ENCODE measurements at places on chromosomes 4 and X.

DNA sequence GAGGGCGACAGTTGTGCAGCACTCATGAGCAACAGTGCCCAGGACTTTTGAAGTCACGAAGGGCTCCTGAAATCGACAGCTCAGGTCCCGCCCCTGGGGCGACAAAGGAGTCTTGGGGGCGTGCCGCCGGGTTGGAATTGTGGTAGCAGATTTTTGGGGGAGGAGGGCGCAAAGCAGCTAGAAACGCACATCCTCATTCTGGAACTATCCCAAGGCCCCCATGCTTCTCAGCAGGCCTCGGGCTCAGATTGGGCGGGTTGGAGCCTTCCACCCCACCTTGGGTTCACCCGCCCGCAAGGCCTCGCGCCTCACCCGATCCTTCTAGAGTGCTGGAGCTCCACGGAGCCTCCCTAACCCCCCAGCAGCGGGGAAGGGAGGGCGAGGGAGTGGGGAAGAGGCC, 85.5 kb downstream of the HPRT1 start:
- DNase-seq = no peak

DNA sequence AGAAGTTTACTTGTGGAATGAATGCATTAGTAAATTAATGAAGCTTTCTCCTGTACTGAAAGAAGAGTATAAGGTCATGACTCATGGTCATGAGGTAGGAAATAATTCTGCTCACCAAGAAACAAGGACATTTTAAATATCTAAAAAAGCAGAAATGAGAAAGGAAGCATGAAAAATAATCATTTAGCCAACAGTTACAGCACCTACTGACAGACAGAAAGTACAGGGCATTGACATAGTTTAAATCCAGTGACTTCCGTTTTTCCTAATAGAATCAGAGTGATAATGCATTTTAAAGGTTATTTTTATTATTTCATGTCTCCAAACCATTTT, 30.5 kb upstream of the ACSL1 start:
- no peak for DNase-seq

GRCh38 chr4:108080747-108081146, 88.0 kb downstream of the LEF1 start:
- DNase-seq = no peak

DNA sequence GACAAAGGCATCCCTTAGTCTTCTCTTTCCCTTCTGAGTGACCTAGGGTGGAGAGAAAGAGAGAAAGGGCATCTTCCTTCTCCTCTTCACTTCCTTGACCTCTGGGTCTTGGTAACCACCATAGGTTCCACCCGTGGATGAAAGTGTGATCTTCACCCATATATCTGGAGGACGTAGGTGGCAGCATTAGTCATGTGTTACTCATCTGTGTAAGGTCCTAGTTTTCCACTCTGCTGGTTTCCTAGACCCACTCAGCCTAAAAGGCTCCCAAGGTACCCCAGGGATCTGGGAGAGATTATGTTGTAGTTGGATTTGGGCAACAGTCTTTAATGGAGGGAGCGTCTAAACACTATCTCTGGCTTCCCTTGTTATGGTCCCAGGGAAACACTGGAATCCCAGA, 45.5 kb upstream of the RAB9B start:
- DNase-seq = peak; percentile 10

DNA sequence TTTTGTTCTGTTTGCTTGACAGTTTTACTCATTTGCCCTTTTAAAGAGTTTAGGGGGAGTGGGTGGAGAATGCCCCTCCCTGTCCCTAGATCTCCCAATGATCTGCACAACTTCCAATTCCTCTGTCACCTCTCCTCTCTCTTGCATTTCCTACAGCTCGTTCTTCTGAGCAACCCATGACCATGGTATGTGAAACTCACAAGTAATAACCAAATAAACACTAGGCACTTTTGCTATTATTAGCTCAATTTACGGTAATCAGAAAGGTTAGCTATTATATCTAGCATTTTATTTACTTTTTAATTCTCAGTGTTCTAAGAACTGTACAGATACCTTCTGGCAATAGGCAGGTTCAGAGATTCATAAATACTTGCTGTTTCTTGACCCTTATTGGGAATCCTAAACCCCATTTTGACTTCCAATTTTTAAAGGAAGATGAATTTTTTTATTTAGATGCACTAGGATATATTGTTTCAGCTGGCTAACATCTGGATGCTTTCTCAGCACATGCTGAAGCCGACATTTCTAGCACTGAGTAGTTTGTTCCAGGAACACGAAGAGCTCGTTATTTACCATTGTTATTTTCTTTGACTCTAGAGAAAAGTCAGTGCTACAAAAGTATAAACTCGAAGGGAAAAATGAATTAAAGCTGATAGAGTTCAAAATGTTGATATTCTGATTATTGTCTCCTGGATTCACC, 194.7 kb upstream of the TLL1 start:
- no peak for DNase-seq

DNA sequence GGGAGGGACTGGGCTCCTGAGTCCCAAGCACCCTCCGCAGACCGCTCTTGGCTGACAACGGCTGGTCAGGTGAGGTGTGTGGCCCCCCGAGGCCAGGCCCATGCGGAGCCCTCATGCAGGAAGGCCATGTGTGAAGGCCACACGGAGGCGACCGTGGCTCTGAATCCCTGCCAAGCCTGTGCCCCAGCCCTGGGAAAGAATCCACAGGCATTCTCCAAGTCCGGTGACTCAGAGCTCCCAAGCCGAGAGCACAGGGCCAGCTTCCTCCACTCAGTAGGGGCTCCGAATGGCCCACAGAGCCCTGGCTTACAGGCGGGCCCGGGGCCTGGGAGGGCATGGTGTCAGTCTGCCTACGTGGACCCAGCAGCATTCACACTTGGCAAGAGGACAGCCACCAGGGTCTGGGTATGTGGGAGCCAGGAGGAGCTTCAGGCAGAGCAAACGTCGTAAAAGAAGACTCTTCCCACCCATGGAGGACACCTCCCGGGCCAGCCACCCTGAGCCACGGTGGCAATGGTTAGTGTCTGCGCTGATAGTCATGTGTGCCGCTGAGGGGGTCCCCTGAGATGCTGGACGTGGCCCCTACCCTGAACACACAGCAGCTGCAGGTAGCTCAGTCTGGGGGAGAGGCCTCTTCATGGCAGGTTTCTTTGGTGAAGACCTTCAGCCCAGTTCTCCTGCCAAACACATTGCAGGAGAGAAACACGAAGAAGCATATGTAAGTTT, 105.7 kb downstream of the PSAPL1 start:
- peak; percentile 12 for DNase-seq

DNA sequence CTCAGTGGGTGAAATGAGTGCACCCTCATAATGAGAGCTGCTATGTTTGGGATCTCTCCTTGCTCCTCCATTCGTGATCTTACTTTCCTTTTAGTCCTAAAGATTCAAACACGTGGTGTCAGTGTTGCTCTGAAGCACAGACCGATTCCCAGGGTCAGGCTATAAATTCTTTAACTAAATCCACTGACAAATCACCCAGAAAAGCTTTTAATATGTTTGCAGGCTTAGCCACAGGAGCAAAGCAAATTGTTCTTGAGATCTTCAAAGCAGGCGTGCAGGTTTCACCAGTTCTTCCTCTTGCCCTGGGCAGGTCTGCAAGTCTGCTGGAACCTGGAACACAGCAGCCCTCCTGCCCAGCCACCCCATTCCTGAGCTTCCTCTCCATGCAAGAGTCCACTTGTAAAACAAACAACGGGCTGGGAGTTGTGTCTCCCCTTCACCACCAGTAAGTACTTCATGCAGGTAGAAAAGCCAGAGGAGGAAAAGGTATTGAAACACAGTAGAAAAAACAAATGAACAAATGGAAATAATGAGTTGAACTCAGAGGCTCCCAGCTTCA, 70.1 kb upstream of the ENPP6 start:
- peak; percentile 69 for DNase-seq

GRCh38 chrX:149572743-149573142, 14.5 kb downstream of the MAGEA9B start:
- no peak for DNase-seq

- DNase-seq = no peak
These were observed 88.3 kb downstream of the NHSL2 start for GRCh38 chrX:71998836-71999509.

GRCh38 chr4:125323654-125324053, 8.9 kb downstream of the FAT4 start:
- peak; percentile 81 for DNase-seq

DNA sequence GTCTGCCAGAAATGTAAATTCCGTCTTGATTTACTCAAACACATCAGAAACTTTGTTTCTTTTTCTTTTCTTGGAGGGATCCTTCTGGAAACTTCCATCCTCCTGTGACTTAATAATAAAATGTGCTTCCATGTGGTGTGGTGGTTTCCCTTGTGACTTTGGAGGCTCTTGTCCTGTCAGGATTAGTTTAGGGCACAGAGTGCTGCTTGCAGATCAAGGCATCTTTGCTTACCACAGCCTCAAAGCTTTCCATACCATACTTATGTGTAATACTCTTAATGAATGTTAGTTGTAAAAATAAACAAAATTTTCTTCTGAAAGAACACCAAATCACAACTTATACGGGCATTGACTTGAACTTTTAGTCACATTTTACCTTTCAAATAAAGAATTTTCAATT, 27.4 kb downstream of the GBA3 start:
- no peak for DNase-seq

GRCh38 chrX:24219320-24219719, 69.8 kb downstream of the ZFX start:
- DNase-seq = no peak

DNA sequence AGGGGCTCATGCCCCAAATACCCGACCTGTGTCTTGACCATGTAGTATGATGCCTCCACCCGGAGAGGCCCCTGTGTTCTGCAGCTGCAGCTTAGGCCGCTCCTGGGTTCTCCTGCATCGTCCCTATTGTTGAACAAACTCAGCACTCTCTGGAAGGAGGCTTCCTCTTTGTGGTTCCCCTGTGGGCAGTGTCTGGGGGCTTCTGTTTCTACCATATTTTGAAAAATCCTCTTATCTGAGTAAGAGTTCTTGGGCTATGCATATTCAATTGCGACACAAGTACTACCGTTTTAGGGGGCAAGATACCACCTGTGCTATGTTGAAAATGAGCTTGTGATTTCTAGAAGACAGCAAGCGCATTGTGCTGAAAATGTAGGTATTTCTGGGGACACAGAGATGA, 276.6 kb downstream of the DHRSX start:
- DNase-seq = no peak

DNA sequence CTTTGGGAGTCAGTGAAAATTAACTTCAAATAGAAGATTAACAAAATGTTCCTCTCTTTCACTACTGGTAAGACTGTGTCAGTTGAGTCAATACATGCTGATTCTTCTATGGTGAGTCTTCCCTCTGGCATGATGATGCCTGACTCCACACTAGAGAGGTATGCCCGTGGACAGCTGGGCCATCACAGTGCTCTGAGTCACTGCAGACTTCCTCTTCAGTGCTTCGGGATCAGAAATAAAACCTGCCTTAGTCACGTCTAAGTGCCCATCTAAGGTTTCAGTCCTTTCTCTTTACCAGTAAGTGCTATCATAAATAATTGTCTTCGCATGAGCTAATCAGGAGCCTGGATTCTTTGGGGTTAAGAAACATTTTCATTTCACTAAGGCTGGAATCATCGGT, 1.6 kb upstream of the ASB5 start:
- DNase-seq = peak; percentile 99

- no peak for DNase-seq
These were observed 5.2 kb upstream of the SORCS2 start for GRCh38 chr4:7187168-7187535.

DNA sequence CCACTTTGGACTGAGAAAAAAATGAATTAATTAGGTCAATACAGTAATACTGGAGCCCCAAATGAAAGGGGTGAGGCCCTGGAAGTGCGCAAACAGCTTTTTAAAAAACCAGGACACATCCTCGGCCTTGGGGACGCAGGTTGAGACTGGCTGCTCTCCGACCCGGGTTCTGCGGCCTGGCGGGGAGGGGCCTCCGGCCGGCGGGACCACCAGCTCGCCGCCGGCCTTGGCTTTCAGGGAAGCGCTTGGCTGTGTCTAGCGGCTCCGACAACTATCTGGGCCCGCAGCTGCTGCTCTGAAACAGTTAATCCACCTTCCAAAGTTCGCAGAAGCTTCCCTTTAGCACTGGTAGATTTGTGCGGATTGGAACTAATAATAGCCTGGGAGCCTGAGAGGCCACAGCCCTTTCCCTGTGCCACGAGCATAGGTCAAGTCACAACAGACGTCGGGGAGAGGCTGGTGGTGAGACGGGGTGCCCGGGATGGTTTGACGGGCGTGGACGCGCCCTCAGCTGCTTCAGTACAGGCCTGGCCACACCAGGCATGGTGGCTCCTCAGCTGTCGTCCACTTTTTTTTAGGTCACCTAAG, 1.1 kb upstream of the SEL1L3 start:
- no peak for DNase-seq

GRCh38 chrX:156001001-156001666, 3.6 kb downstream of the IL9R start:
- DNase-seq = no peak

GRCh38 chr4:121217351-121217750, 53.2 kb upstream of the TNIP3 start:
- no peak for DNase-seq

- DNase-seq = no peak
These were observed 136.2 kb downstream of the KIT start for GRCh38 chr4:54793856-54794422.

DNA sequence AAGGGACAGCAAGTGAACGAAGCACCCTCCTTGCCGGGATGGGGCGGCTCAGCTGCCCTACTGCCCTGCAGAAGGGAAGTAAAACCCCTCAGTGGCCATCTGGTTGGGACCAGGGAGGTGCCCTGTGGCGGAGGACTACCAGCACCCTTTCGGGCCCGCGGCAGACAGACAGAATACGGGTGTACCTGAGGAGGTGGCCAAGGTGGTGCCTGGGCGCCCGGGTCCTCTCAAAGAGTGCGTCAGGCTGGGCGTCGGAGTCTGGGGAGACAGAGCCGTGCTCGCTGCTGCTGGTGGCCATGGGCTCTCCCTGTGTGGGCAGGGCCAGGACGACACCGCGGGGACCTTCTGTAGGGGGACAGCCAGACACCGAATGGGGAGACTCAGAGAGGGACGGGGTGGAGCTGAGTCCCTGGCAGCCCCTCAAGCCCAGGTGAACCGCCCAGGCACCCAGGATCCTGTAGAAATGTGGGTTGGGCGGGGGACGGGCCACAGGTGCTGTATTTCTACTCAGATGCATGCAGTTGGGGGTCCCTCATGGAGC, 29.7 kb downstream of the PDHA1 start:
- no peak for DNase-seq

DNA sequence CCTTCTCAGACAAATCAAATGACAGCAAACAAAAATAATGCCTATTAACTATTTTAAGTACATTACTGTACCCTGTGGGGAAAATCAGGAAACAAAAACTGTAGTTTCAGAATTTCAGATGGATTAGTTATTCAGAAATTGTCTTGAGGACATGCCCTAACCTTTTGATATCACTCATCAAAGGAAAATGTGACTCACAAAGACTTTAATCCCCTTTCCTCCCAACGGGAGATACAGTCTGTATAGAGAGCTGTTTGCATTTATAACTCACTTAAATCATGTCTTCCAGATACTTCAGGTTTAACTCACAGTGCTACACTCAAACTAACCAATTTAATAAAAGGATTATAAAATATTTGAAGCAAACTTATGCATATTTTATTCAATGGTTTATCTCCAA, 304.0 kb downstream of the MAPK10 start:
- peak; percentile 84 for DNase-seq

- no peak for DNase-seq
These were observed 56.6 kb downstream of the TMEM131L start for GRCh38 chr4:153522802-153523094.

GRCh38 chrX:6026980-6027379, 201.7 kb downstream of the NLGN4X start:
- DNase-seq = no peak

- DNase-seq = no peak
These were observed 9.8 kb downstream of the GNPDA2 start for GRCh38 chr4:44716597-44716996.

All from bronchial epithelial cell (primary cell).